ENCODE measurements at places on chromosomes 16 and 17. TPM values are rescaled to one million over a fixed set of nuclear protein-coding genes. Genes with fewer than 3 reads are reported as not detected.

Gene CCDC200
- not detected for total RNA-seq

Gene KRT28
- total RNA-seq = not detected

Gene MYO15B
- 75.8 TPM for total RNA-seq

Gene MFSD6L
- total RNA-seq = not detected

Gene GNG13
- total RNA-seq = not detected

Gene ZFPM1
- 8.1 TPM for total RNA-seq

Gene SCIMP
- total RNA-seq = 3.7 TPM

Gene SYCE1L
- total RNA-seq = 2.2 TPM

Gene PSMD3
- total RNA-seq = 80.6 TPM

Gene PABPN1L
- total RNA-seq = not detected

Gene DNASE1L2
- 0.17 TPM for total RNA-seq

Gene GP1BA
- not detected for total RNA-seq

Gene ADGRG1
- 10.2 TPM for total RNA-seq

Gene MYO19
- 15.3 TPM for total RNA-seq

Gene CCL4
- 1.7 TPM for total RNA-seq

Gene PYDC1
- not detected for total RNA-seq

Gene KRTAP1-1
- total RNA-seq = not detected

Gene SLC47A1
- 1.6 TPM for total RNA-seq

Gene OR3A3
- total RNA-seq = not detected

Gene PNMT
- total RNA-seq = 23.1 TPM

Gene ZNF597
- 3.5 TPM for total RNA-seq

Gene SPNS2
- 12.7 TPM for total RNA-seq

All from right cardiac atrium (tissue), 5 donors.